ENCODE measurements at places on chromosomes 6 and 20.

DNA sequence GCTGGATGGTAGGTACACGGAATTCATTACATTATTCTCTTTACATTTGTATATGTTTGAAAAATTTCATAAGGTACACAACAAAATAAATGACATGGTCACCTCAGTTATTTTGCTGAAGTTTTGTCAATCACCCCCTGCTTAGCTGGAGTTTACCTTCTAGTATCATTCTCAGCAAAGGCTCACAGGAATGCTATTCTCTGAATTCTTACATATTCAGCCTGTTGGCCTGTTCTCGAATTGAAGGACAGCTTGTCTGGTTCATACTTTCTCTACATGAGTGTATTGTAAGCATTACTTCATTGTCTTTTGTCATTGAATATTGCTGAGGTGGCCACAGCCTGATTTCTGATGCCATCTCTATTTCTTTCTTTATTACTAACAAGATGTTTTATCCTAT lies 12.8 kb downstream of the CALHM5 start:
- DNase-seq = no peak

GRCh38 chr6:138105446-138105845 lies 1.8 kb downstream of the PERP start:
- no peak for DNase-seq

- no peak for DNase-seq
These were observed 594.8 kb upstream of the ARID1B start for GRCh38 chr6:156182356-156182755.

GRCh38 chr6:150417899-150418826 lies 49.4 kb downstream of the IYD start:
- peak; percentile 68 for DNase-seq

- no peak for DNase-seq
These were observed 32.2 kb downstream of the AHI1 start for GRCh38 chr6:135465307-135465706.
